ENCODE measurements at places on chromosomes 3 and 15. TPM values are rescaled to one million over a fixed set of nuclear protein-coding genes. Genes with fewer than 3 reads are reported as not detected.

The CRABP1 gene
- not detected for total RNA-seq

The SAMD7 gene
- total RNA-seq, result not detected

The MEX3B gene
- total RNA-seq, result 2.2 TPM

DNA sequence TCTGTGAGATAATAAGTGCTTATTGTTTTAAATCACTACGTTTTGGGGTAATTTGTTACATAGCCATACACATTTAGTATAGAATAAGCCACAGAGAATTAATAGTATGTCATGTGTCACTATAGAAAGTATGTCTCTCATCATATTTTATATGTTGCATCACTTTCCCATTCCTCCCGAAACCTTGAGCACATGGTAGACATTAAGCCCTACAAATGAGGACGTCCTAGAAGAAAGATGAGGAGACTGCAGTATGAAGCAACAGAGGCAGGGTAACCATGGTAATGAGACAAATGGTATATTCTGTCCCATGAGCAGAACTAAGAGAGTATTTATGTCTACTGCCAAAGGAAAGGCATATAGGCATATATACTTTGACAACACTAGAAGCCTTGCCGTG lies 720.2 kb downstream of the ROBO1 start:
- no peaks in the 10 kb centered on the region for H3K36me3 ChIP-seq
- no peak overlapping the region for H3K4me3 ChIP-seq
- DNase-seq, result no peak
- no peaks in the 10 kb centered on the region for H3K27me3 ChIP-seq
- no peak overlapping the region for H3K27ac ChIP-seq
